ENCODE measurements at places on chromosomes 7 and 10. TPM values are rescaled to one million over a fixed set of nuclear protein-coding genes. Genes with fewer than 3 reads are reported as not detected.

PRPS1L1 gene
- total RNA-seq: not detected

FAS gene
- total RNA-seq: 39.2 TPM

SPRN gene
- total RNA-seq: 0.25 TPM

OR13A1 gene
- not detected for total RNA-seq

SPDYE2B gene
- total RNA-seq: not detected

PRTFDC1 gene
- 17.2 TPM for total RNA-seq

C10orf67 gene
- 0.17 TPM for total RNA-seq

NRCAM gene
- 73.8 TPM for total RNA-seq

CALHM3 gene
- total RNA-seq: 0.60 TPM

KCNMA1 gene
- total RNA-seq: 76.7 TPM

ZNF438 gene
- total RNA-seq: 1.9 TPM

DUS4L gene
- total RNA-seq: 10.1 TPM

TMEM139 gene
- 1.3 TPM for total RNA-seq

RNF148 gene
- not detected for total RNA-seq

All from A549 treated with CORT108297 at 1 μM for 4 hours (cell line).